ENCODE measurements at places on chromosomes 11 and 22.
A peak's percentile ranks its signal among the peaks of the same experiment; 100 is the strongest.

- DNase-seq, result no peak
These were observed 14.3 kb downstream of the TRIM22 start for GRCh38 chr11:5703741-5704536.

DNA sequence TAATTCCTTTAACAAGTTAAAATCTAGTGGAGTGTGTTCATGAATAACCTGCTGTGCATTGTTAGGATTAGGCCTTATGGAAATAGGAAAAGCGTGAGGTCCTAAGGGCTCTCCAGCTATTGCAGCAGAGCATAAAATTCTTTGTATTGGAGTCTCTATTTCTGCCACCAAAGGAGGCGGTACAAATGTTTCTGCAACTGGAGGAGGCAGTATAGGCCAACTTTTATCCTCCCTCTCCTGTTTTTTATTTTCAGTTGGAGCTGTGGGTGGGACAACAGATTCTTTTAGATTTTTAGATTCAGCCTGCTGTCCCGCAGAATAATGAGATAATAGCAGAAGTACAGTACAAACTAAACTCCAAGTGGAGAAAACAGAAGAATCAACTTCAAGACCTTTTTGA lies 26.2 kb downstream of the OR10A6 start:
- no peak for DNase-seq

- DNase-seq, result no peak
These were observed 646 bp downstream of the NCAPD3 start for GRCh38 chr11:134223121-134223520.

- no peak for DNase-seq
These were observed 34.4 kb upstream of the CALCB start for GRCh38 chr11:15038963-15039362.

DNA sequence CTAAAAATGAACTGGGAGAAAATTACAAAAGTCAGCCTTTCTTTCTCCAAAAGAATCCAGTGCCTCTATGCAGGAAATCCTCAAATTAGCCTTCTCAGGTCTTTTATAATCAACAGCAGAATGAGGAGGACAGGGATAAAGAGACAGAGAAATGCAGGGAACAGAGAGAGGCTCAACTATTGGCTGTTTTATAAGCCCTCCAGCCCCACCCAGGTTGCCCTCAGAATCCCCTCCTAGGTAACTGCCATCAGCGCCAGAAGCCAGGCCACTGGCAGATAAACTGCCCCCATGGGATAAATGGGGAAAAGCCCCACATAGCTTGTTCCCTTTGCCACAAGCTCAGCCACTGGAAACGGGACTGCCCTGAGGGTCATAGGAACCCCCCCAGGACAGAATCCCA lies 10.9 kb upstream of the HMOX1 start:
- DNase-seq, result no peak

DNA sequence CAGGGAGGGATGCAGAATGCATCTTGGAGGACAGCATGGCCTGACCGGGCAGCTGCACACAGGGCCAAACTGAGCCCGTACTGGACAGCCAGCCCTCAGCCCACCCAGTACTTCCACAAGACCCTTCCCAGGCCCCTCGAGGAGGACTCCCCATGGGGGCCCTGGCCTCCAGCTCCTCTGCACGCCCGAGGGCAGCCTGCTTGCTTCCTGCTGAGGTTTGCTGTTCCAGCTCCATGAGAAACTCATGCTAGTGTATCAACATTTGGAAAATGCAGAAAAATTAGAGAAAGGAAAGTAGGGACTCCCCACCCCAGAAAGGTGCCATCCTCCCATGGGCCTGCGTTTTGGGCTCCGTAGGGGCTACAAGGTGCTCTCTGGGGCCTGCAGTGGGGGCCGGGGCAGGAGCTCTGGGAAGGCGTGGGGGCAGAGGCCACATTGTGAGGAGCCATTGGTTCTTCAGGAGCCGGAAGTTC lies 21.3 kb upstream of the CCDC188 start:
- DNase-seq, result no peak

GRCh38 chr11:2902784-2903671 lies 17.5 kb upstream of the CDKN1C start:
- no peak for DNase-seq

DNA sequence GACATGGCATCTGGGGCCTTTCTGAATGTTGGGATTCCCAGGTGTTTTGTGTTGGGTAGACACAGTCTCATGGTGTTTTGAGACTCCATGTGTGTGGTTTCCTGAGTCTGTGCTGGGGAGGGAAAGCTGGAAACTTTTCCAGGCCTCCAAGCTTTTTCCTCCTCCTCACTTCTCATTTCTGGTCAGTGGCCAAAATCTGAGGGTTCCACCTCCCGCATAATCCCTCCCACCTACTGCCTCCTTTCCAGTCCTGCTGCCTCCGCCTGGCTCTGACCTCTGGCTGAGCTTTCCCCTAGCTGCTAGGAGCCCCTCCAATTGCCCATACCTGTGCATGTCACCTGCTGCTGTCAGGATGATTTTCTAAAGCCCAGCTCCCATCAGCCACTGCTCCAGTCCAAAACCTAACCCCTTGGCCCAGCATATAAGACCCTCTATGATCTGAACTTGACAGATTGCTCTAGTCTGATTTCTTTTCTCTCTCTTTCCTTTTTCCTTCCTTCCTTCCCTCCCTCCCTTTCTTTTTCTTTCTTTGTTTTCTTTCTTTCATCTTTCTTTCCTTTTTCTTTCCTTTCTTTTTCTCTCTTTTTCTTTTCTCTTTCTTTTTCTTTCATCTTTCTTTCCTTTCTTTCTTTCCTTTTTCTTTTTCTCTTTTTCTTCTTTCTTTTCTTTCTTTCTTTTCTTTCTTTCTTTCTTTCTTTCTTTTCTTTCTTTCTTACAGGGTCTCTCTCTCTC lies 51.4 kb upstream of the NECTIN1 start:
- no peak for DNase-seq

- no peak for DNase-seq
These were observed 15.2 kb downstream of the KCNQ1 start for GRCh38 chr11:2459796-2460531.

DNA sequence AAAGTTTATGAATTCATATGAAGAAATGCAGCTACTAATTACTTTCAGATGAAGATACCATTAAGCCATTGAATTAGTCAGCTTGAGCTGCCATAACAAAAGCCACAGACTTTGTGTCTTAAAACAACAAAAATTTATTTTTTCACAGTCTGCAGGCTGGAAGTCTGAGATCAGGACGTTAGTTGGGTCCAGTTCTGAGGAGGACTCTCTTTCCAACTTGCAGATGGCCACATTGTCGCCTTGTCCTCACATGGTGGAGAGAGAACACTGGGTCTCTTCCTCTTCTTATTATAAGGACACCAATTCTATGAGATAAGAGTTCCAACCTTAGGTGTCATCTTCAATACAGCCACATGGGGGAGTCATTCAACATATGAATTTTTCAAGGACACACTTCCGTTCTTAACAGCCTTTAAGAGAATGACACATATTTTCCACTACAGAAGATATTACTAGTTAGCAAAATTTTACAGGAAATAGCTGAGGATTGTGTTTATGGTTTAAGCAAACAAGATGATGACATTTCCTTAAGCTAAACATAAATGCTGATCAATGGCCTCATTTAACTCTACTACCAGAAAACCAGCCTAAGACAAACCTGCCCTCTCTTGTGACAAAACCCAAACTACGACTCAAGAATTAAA lies 56.0 kb downstream of the DCUN1D5 start:
- DNase-seq, result peak; percentile 45

- DNase-seq, result no peak
These were observed 37.4 kb upstream of the SESN3 start for GRCh38 chr11:95268391-95268790.

DNA sequence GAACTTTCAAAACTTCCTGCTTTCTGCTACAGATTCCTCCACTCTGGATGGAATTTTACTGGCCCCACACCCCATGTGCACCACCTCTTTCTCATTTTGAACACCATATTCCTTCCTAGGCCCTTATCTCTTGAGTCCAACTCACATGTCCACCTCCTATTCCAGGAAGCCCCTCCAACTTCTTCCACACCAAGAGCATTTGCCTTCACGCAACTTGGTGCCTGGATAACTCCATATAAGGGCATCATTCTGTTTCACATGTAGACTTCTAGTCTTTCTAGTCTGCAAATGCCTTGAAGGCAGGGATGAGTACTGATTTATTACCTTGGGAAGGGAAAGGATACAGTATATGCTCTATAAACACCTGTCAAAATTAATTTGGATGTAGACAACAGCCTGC lies 17.5 kb downstream of the GAB2 start:
- no peak for DNase-seq

- DNase-seq, result no peak
These were observed 24.4 kb downstream of the OR8B12 start for GRCh38 chr11:124518989-124519451.

DNA sequence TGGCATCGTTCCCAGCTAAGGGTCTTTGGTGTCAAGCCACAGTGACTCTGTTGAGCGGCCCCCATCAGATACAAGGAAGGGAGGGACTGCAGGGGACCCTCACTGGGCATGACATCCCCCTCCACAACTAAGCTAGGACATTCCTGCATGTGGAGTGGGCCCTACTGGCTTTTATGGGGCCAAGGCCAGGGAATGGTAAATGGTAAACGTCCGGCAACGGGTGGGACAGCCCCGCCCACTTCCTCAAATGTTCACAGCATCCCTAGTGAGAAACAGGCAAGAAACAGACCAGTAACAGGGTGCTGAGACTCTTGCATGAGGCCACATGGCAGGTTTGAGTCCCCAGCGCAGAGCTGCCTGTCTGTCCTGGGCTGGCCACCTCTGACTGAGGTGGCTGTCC lies 4.4 kb downstream of the TMPRSS6 start:
- DNase-seq, result no peak

DNA sequence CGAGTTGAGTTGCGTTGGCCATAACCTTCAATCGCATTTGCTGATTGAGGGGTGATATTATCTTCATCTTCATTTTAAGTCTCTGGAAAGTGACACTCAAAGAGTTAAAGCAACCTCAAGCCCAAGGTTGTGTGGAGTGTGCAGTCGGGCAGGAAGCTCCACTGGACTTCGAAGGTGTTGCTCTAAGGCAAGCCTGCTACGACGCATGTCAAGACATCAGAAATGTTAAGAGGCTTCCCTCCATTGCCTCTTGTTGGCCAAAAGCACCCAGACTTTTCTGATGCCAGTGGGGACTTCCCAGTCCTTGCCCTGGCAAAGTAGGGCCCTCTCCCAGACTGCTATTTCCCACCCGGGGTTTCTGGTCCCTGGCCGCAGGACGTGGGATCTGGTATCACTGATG lies 23.6 kb upstream of the SCGB1D1 start:
- DNase-seq, result no peak

- no peak for DNase-seq
These were observed 75.9 kb downstream of the KCNQ1 start for GRCh38 chr11:2520736-2521035.

DNA sequence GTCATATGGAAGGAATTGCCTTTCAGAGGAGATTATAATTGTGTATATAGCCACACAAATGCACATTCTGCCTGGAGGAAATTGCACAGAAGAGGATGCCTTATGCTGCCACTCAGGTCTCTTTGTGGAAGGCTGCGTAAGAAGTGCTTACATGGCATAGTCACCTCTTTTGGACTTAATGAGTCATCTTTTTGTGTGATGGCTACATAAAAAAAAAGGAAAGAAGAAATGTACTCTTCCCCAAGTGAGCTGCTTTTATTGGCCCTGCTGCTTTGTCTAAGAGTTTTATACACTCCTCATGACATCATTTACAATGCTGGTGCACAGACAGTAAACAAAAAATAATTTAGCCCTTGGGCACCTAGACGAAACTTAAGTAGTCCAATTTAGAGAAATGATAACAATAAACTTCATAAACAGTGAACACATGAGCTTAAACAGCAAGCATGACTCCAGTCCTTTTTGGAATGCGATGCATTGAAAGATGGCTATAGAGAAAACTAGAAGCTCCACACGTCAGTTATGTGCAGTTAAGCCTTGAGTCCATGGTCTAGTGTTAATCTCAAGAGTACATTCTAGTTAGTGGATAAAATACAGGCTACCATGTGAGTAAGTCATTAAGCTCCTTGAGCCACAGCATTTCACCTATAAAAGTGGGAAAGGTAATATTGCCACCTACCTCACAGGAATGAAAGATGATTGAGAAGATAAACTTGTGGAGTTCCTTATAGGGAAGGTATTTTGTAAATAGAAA lies 12.0 kb downstream of the CSTPP1 start:
- peak; percentile 49 for DNase-seq

GRCh38 chr11:22076271-22076930 lies 116.5 kb upstream of the ANO5 start:
- no peak for DNase-seq

- DNase-seq, result no peak
These were observed 216.5 kb downstream of the NAV2 start for GRCh38 chr11:19929147-19929546.

- DNase-seq, result no peak
These were observed 3.3 kb downstream of the A4GALT start for GRCh38 chr22:42717197-42717928.

GRCh38 chr22:38707346-38707745 lies 1.6 kb downstream of the GTPBP1 start:
- no peak for DNase-seq

- DNase-seq, result no peak
These were observed 16.4 kb upstream of the SCGB1A1 start for GRCh38 chr11:62402226-62402959.

DNA sequence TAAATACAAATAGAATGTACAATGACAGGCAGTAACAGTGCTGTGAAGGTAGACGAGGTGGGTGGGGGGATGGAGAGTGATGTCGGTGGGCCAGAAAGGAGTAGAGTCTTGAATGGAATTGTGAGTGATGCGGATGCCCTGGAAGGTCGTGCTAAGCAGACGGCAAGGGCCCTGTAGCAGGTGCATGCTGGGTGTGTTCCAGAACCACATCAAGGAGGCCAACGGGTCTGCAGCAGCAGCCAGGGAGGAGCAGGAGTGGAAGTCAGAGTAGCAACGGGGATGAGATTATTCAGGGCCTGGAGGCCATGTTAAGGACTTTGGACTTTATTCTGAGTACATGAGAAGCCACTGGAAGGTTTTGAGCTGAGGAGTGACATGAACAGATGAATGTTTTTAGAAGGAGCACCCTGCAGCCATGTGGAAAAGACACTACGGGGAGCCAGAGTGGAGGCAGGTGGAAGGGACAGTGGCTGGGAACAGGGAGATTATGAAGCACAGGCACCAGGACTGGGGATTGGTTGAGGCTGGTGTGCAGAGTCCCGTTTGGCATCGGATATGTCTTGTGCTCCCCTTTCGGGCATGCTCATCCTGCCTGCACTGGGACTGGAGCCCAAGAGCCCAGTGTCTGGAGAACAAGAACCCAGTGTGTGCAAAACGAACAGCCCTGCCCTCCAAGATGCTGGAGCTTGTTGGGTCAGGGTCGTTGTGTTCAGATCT lies 74.1 kb downstream of the COMMD9 start:
- DNase-seq, result no peak

GRCh38 chr11:135002236-135002635 lies 590.2 kb upstream of the B3GAT1 start:
- no peak for DNase-seq

DNA sequence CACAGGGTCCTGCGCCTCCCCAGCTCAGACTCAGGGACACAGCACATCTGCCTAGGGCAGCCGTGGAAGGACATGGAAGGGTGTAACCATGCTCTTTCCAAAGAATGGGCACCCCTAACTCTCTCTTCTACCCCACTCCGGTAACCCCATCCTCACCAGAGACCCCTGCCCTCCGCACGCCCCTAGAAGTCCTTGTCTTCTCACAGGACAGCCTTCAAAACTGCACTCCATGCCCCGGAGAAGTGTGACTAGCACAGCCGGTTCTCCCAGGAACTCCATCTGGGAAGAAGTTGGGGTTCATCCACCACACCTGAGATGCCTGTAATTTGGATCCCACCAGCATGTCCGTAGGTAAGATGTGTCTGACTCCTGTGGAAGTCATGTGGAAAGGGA lies 25.0 kb downstream of the P2RY2 start:
- DNase-seq, result no peak

GRCh38 chr11:100068116-100068515 lies 619.0 kb upstream of the ARHGAP42 start:
- no peak for DNase-seq

GRCh38 chr11:120613264-120614226 lies 102.0 kb downstream of the GRIK4 start:
- DNase-seq, result no peak
